ENCODE measurements at places on chromosomes 13 and 19.
A peak's percentile ranks its signal among the peaks of the same experiment; 100 is the strongest.

GRCh38 chr19:15291089-15291488, 41.2 kb downstream of the BRD4 start:
- DNase-seq, result no peak

GRCh38 chr13:96963786-96964475, 30.3 kb downstream of the OXGR1 start:
- no peak for DNase-seq

DNA sequence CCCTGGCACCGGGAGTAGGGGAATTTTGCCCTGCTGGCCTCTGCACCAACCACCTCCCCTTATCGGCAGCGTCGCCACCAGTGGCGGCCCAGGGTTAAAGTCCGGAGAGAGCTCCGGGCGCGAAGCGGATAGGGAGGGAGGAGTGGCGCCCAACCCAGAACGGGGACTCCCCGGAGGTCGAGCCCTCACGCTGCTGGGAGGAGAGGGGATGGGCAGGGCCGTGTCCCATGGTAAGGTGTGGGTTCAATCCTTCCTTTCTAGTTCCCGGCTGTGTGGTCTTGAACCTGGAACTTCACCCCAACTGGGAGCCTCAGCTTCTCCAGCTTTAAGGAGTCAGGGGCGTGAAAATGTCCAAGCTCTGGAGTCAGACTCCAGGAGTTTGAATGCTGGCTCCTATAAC, 23.3 kb upstream of the BCL3 start:
- peak; percentile 21 for DNase-seq

- DNase-seq, result no peak
These were observed 7.1 kb downstream of the SERTM1 start for GRCh38 chr13:36680913-36681312.

GRCh38 chr13:48567515-48568369, 34.9 kb upstream of the RCBTB2 start:
- no peak for DNase-seq

DNA sequence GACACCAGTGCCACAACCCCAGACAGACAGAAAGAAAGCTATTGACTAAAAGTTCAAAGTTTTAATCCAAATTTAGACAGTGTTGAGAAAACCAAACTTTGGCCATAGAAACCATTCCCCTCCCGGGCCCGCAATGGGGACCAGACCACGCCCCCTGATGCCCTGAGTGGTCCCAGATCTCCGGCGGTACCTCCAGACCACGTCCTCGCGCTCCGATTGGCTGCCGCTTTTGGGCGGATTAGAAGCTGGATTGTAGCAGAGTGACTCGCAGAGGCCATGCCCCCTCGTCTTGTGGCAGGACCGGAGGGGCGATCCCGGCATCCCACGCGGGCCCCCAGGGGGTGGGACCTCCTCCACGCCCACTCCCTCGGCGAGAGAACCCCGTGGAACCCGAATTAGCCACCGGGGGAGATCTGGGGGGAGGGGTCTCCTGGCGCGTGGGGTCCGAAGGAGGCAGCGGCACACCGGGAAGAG, 797 bp upstream of the HSD17B14 start:
- DNase-seq, result peak; percentile 84

DNA sequence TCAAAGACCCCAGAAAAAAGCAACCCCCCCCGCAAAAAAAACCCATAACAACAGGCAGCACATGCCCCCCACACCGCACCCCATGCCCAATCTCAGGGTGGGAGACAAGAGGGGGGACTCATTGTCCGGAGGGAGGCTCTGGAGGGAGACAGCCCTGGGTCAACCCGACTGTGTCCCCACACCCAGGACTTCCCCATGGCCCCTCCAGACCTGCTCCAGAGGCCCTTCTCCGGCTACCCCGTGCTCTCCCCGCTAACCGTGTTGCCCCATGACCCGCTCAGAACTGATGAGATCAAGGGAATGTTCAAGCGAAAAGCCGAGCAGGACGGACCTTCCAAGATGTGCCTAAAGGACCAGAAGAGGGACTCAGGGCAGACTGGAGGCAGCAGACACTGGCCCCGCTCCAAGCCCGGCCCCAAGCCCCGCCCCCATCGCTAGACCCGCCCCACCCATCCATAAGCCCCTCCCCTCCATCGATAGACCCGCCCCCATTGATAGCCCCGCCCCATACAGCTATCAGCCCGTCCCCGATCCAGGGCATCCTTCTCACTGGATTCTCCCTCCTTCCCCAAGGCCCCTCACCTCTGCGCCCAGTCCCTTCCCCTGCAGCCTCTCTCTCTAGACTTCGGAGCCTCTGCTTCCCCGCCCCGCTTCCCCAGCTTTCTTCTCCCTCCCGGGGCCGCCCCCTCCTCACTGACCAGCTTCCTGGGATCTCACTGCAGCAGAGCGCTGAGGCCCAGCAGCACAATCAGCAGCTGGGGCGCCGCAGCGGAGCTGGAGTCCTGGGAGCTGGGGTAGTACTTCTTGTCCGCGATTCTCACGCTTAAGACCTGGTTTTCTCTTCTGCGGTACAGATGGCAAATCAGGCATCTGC, 2.2 kb downstream of the BST2 start:
- DNase-seq, result peak; percentile 44

- DNase-seq, result no peak
These were observed 2590.1 kb downstream of the PCDH9 start for GRCh38 chr13:64640002-64640401.

DNA sequence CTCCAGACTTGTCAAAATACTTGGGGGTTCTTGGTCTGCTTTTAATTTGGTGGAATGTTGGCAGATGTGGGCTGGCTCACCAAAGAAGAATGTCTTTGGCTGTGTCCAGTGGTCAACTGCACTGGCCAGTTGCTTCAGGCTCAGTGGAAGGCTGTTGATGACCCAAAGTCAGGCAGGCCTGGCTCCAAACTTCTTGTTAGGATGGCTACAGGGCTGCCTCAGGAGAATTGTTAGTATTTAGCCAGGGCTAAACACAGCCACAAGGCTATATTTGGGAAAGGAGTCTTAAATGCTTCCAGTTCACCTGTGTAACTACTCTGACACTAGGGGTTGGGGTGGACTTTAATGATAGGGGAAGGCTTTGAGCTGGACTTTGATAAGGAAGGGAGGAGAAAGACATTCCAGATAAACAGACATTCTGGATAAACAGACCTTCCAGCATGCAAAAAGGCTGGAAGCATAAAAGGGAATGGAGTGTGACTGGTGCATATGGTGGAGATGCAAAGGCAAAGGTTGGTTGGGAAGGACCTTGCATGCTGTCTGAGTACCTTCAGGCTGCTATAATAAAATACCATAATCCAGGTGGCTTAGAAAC, 116.8 kb downstream of the FOXO1 start:
- DNase-seq, result no peak

- no peak for DNase-seq
These were observed 108.5 kb downstream of the RGCC start for GRCh38 chr13:41565846-41566245.

DNA sequence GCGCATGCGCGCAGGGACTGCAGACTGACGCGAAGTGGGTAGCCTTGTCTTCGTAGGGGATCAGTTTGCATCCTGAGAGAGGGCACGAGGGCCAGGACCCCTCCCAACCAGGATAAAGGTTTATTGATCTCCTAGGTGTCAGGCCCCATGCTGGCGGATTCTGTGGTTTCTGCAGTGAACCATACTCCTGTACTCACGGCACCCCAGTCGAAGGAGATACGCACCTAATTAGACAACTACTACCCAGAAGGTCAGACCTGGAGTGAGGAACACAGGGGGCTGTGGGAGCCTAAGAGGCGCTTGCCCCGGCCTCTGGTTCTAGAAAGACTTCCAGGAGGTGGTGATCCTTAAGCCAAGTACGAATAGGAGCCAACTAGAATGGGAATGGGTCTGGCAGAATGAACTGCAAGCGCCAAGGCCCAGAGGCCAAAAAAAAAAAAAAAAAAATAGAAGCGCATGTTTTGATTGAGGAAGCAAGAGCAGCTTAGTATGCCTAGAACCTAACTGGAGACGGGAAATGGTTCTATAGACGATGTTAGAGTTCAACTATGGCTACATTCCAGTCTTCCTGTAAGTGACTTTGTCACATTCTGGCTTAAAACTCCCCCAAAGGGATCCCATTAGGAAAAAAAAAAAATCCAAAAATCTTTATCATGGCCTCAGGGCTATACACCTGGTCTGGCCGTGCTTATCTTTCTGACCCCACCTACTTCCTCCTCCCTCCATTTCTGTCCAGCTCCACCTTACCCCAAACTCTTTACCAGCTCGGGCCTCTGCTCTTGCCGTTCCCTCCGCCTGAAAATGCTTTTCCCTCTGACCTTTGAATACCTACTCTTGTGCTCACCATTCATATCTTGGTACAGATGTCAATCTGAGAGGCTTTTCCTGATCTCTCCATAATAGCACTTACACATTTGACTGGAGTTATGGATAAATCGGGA, 902 bp upstream of the ZNF428 start:
- DNase-seq, result peak; percentile 88

DNA sequence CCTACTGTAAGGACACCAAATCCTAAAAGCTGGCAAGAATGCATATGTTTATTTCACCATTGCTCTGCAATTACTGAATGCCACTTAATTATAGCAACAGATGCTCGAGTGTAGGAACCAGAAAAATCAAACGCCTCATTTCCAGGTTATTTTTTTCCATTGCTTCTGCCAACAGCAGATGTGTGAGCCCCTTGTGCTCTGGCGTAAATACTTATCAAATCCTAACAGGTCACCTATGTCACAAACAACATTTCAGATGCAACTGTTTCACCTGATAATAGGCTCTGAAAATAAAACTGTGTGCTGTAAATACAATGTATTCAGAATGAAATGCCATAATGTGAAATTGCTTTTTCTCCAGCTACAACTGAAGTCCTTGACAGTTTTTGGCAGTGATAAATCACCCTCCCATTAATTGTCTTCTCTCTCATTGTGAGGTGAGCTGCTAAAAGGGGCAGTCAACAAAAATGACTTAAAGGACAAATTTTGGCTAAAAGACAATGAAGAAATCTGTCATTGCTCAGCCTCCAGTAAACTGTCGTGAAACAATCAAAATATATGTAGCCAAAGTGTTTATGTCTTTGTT, 344.0 kb downstream of the DACH1 start:
- DNase-seq, result no peak

DNA sequence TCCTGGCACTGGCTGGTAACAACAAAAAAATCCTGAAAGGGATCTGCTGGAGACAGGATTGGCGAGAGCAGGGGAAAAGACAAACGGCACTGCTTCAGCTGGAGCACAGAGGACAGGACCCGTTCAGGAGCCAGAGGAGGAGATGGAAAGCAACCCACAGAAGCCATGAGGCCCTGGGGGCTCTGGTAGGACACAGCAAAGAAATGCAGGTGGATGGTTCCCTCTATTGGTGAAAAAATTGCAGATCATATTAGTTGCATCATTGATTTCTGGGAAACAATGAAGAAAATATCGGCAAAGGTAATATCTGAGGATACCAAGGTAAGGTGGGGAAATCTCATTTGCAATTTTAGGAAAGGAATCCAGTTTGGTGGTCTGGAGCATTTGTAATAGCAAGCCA, 25.7 kb upstream of the TPP2 start:
- no peak for DNase-seq

- peak; percentile 14 for DNase-seq
These were observed 915 bp downstream of the SHC2 start for GRCh38 chr19:459724-460511.

- no peak for DNase-seq
These were observed 12.7 kb downstream of the ATP4B start for GRCh38 chr13:113645329-113645728.

DNA sequence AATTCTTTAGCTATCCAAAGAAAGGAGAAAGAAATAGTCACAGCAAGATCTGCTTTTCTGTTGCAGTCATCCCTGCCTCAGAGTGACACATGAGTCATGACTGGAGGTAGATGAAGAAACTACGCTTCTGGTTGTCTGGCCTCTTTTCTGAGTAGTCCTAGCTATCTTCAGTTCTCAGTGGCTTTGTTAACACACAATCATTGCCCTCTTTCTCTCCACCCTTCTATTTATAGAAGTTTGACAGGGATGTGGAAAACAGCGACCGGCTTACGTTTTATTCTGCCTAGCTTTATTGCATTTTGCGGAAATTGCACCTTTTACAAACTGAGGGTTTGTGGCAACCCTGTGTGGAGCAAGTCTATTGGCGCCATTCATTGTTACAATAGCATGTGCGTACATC, 26.7 kb downstream of the SPATA13 start:
- peak; percentile 6 for DNase-seq

- DNase-seq, result peak; percentile 19
These were observed 56.8 kb upstream of the KLF12 start for GRCh38 chr13:74190999-74191398.

- peak; percentile 10 for DNase-seq
These were observed 9.1 kb upstream of the POP4 start for GRCh38 chr19:29596885-29597525.

DNA sequence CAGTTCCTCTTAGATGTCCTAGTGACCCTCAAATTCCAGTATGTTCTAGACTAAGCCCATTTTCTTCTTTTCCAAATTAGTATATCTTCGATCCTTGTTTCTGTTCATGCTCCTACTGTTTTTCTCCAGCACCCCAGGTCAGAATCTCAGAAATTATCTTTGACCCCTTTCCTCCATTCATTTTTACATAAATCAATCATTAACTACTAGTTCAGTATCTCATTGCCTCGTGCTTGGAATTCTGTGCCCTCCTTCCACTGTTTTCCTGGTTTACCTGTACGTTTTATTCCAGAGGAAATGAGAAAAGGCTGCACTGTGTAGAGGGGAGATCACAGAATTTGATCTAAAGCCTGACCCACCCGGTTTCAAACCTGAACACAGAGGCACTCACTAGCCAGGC, 107.9 kb downstream of the LRCH1 start:
- DNase-seq, result no peak

DNA sequence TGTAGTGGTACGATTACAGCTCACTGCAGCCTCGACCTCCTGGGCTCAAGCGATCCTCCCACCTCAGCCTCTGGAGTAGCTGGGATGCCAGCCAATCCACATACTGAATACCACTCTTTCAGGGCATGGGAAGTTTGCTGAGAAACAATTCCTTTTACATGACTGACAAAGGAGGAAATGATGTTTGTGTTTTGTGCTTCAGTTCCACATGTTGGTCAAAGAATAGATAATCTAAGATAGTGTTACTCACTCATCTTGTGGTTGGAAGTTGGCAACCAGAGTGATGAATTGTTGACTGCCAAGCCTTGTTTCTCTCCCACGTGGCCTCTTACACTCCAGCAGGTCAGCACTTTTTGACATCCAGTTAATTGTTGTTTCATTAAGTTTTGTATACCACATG, 7.6 kb downstream of the MBD3L2B start:
- peak; percentile 10 for DNase-seq

DNA sequence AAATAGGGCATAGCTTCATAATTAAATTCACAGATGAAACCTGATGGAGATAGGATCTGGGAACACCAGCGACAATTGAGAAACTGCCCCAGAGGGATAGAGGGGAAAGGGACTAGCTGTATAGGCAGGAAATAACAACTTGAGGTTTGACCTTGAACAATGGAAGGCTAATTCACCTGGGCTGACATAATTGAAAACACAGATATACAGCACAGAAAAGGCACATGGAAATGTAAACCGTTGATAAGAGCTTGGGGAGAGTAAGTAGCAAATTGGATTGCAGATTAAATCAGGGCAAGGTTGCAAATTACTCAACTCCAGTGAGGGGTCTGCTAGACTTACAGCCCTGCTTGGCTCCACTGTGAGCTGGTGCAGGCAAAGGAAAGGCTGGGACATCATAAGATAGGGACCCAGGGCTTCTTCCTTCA, 246.7 kb downstream of the DLEU7 start:
- no peak for DNase-seq

- DNase-seq, result peak; percentile 53
These were observed 49.5 kb downstream of the RFX2 start for GRCh38 chr19:6060600-6061375.

- DNase-seq, result no peak
These were observed 80.1 kb downstream of the C1QTNF9 start for GRCh38 chr13:24389506-24389905.

GRCh38 chr13:32024750-32025149, 6.8 kb upstream of the FRY start:
- DNase-seq, result no peak

GRCh38 chr13:43546816-43547215, 240.0 kb downstream of the ENOX1 start:
- DNase-seq, result no peak
